ENCODE measurements at places on chromosomes 3 and 15.

DNA sequence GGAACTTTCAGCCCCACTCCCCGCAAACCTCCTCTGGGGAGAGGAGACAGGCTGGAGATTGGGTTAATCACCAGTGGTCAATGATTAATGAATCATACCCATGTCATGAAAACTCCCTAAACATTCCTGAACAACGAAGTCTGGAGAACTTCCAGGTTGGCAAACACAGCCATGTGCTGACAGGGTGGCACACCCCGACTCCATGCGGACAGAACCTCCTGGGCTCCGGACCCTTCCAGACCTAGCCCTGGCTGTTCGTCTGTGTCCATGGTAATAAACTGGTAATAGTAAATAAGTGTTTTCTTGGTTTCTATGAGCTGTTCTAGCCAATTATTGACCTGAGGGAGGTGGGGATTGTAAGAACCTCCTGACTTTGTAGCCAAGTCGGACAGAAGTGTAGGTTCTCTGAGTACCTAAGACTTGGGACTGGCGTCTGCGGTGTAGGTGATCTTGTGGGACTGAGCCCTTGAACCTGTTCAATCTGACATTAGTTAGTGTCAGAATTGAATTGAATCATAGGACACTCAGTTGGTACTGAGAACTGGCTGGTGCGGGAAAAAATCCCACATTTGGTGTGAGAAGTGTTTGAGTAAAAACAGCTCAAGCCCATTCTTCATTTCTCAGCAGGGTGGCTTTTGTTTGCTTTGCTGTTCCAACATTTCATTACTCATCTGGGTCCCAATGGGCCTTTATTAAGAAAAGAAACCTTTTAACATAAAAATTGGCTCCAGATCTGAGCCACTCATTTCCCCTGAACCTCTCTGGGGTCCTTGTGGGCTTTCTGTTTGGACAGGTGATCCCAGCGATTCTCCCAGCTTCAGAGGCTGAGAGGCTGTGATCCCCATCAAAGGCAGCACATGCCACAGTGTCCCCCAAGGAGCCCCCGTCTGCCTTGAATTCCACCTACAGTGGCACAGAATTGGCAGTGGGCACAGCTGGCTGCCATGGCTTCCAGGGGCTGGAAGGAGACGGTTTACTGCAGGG lies 151.0 kb downstream of the TJP1 start:
- no peak for DNase-seq

GRCh38 chr3:36681867-36682266 lies 82.5 kb downstream of the DCLK3 start:
- no peak for DNase-seq

GRCh38 chr3:175005193-175005592 lies 146.1 kb downstream of the NAALADL2 start:
- no peak for DNase-seq

DNA sequence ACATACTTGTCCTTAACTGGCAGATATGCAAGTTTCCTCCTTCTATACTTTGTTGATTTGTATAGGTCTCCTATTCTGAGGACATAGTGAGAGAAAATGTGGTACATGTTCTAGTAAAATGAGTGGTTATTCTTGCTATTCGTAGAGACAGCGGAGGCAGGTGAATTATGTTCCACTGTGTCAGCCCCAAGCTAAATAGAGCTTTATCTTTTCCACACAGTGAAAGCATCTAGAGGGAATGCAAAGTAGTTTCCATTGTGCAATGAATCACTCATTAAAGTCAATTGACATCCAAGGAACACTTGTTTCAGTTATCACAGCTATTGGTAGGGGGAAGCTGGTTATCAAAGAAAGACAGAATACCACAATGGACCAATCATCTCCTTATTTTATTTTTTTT lies 262.4 kb downstream of the NLGN1 start:
- no peak for DNase-seq

DNA sequence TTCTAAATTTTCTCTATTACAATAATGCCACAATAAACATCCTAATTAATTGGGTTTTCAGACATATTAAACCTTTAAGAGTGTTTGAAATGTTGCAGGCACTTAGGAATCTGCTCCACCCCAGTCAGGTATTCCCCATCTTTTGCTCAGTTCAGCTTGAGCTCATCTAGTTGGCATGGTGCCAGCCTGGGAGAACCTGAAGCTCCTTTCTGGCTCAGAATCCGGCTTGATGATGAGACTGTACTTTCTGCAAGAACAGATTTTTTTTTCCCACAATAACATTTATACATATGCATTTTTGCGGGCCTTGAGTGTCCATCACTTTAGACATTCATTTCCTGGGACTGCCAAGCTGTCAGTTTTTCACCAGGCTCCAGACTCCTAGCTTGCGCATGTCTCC lies 7.7 kb upstream of the OXSR1 start:
- DNase-seq, result no peak

DNA sequence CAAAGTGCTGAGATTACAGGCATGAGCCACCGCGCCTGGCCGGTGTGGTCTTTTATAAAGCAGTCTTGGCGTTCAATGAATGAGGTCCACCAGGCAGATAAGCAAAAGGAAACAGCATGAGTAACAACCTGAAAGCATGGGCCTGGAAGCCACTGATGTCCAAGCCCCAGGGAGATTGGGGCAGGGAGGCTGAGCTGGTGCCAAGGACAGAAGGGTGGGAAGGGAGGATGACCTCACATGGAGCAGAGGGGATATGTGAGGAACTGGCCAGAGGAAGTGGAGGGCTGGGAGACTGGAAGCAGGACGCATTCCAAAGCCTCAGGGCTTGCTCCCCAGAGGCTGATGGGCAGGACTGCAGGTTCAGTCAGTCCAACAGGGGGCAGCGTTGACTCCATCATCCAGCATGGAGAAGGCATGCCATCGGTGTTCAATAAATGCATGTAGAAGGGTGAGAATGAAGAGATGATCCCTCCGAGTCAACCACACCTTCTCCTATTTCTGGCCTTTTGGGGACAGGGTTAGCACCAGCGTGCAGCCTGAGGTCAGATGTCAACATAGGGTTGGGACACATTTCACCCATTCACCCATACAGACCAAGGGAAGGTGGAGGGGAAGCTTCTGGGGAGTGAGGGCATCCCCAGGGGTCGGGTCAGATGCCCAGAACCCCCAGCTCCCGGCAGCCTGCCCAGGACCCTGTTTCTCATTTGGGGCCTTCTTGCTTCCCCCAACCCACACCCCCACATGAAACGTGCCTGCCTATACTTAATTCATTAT lies 14.8 kb downstream of the MYL3 start:
- no peak for DNase-seq

DNA sequence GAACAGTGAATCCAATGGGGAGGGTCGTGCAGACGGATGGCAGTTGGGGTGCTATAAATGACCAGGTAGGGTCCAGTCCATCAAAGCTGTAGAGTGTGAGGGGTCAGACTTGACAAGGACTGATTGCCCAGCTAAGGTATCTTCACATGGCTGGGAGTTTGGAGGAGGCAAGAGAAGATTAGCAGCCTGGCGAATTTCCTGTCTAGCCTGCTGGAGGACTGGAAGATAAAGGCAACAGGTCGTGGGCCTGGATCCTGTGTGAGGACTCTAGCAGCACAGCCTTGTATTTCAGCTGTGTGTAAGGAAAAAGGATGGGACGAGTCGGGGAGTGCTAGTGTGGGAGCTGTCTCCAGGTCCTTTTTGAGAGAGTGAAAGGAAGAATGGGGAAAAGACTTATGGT lies 17.6 kb downstream of the CCR5AS start:
- no peak for DNase-seq

DNA sequence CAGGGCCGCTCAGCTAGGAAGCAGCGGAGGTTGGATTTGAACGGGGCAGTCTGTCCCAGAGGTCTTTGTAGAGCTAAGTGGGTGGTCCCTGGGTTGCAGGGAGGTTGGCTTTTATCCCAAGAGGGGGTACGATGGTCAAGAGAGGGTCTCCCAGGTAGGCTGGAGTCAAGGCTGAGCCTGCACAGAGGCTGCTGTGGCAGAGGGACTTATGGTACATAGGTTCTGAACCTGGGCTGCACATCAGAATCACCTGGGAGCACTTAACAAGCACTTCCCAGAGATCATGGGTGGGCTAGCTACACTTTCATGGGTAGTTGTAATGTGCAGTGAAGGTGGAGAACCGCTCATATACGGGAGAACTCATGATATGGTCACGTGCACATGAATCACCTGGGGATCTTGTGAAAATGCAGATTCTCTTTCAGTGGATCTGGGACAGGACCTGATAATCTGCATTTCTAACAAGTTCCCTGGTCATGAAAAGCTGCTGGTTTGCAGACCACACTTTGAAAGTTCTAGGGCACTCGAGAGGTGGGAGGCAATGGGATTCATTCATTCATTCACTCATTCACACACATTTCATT lies 2.9 kb upstream of the RASGRF1 start:
- no peak for DNase-seq

DNA sequence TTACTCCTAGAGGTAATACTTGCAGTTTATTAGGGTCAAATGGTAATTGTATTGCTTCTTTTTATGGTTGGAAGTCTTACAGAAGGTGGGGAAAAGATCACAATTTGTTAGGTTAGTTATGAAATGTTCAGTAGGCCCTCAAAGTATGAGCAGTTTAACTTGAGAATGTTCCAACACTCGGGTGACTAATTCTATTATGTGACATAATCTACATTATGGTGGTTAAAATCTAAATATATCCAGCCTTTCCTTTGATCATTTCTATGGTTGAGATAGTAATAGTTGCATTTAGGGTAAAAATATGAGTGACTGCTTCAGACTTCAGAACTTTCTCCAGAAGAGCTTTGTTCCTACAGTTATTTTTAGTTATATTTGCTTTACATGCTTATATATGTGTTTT lies 19.6 kb upstream of the FBXO22 start:
- no peak for DNase-seq

DNA sequence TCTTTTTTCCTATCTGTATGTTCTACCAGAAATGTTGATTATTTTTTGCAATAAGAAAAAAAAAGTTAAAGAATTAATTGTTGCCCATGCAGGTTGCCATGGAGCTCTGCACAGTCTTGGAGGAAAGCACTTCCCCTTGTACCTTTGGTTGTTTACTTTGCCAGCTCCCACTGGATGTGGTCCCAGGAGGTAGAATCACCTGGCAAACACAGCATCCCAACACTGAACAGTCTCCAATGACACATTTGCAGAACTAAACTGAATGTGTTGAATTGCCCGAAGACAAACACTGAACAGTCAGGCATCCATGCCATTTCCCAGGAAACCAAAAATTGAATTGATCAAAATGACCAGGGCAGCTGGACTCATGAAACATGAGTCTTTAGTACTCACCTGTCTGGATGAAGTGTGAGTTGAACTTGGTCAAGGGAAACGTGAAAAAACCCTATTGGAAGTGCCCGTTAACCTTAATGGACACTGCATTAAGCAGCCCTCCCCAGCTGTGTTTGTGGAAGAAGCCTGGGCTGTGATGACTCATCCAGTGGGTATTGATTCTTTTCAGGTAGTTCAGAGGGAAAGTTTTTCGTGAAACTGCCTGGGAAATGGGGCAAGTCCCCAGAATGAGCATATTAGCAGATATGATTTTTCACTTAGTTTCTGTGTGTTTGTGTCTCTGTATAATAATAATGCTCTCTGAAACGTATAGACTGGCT lies 284.7 kb upstream of the STT3B start:
- DNase-seq, result peak; percentile 84

GRCh38 chr15:41811432-41812195 lies 16.3 kb upstream of the JMJD7 start:
- no peak for DNase-seq

DNA sequence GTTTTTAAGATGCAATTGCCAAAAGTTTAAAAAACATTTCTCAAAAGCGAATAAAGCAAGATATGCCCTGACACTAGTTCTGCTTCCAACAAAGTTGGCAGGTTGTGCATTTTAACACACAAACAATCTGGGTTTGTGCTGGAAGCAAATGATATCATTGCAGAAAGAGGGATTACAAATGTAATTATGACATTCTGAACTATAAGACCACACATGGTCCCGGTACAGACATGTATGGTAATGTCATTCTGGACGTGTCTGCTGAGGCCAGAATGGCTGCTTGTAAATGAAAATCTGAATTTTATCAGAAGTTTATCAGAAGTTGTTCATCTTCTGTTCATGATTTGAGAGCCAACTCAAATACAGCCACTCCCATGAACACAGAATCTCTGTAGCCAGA lies 10.7 kb downstream of the TMC3 start:
- no peak for DNase-seq

GRCh38 chr15:57567891-57568290 lies 23.8 kb upstream of the MYZAP start:
- DNase-seq, result no peak

DNA sequence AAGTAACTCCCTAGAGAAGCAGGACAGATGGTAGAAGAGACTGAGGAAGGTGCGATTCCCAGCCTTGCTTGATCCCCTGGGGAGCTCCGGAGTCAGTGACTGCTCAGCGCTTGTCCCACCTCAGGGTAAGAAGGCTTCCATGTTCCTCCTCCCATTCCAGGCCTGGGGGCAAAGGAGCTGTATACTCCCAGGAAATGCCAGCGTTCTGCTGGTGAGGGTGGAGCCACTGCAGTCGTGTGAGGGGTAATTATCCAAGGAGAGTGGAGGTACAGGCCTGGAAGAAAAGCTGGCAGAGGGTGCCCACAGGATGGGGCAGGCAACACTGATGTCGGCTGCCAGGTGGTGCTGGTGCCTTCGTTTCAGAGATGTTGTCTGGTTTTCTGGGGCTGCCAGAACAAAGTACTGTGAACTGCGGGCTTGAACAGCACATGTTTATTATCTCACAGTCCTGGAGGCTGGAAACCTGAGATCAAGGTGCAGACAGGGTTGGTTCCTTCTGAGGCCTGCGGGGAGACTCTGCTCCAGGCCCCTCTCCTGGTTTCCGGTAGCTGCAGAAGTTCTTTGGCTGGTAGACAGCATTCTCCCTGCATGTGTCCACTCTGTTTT lies 12.1 kb upstream of the APBA2 start:
- no peak for DNase-seq

DNA sequence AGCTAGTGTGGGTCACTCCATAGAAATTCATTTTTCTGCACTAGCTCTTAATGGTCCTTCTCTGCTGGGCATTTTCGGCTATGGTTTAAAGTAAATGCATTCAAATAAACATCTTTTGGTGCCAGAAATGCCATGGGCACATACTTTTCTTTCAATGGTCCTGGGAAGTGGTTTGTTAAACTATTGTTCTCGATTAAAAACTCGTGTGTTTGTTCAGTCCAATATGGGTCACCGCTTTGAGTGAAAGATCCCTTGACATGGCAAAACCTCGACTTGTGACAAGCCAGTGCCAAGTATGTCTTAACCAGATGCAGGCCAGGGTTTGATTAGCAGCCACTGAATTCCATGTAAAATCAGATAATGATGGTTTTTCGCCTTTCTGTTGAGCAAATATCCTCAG lies 331.9 kb upstream of the WNT5A start:
- DNase-seq, result no peak

DNA sequence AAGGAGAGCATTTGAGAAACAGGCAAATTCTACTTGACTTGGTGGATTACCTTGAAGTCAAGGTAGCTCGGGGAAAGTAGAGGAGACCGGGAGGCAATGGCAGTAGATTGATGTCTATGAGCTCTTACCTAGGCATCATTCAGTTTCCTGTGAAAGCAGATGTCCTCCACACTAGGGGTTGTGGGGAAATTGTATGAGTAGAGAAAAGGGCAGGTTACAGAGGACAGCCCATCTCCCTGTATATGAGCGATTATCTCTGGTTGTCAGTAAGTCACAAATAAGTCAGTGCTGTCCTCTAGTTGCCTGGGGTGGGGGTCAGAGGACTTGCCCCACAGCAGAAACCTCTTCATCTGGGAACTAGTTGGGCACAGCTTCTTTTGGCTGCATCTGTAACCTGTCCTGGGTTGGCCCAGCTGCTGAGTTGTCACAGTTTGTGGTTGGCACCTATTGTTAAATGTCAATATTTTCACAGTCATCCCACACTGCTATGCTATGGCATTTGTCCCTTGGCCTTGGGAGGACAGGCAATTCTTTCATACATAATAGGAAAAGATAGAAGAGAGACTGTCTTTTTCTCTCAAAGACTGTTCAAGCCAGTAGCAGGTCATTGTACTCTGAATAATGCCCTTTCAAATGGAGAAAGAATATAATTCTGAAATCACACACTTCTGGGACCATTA lies 53.6 kb upstream of the LRRFIP2 start:
- DNase-seq, result no peak
